HuH-7.5 (cell line): ENCODE measurements at places on chromosomes 7 and 10.

GRCh38 chr7:112759905-112760304 lies 30.3 kb downstream of the TMEM168 start:
- DNase-seq, result no peak

GRCh38 chr7:117871778-117872538 lies 1.3 kb downstream of the CTTNBP2 start:
- no peak for DNase-seq

DNA sequence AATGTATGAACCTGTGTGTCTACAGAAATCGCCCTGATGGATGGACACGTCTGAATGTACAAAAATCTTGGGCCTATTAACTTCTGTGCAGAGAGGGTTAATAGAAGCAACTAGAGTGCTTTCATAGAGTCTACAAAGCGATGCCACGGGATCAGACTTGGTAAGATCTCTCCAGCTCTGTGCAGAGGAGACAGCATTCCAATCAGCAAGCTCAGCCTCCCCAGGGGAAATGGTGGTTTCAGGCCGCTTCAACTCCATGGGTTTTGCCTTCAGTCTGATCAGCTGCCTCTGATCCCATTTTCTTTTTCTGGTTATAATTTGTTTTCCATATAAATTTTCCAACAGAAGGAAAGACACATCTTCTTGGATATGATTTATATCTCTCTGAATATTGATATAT lies 35.1 kb upstream of the COBL start:
- no peak for DNase-seq

- no peak for DNase-seq
Measured at GRCh38 chr10:16993186-16993585, 136.4 kb downstream of the CUBN start.

DNA sequence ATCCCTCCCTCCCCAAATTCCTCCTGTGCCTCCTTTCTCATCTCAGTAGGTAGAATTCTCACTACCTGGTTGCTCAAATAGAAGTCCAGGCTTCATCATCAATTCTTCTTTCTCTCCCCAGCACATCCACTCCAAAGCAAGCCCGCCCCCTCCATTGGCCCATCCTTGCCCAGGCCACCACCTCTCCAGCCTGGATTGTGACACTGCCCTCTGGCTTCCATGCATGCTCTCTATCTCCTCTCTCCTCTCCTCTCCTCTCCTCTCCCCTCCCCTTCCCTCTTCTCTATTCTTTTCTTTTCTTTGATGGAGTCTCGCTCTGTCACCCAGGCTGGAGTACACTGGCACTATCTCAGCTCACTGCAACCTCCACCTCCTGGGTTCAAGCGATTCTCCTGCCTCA lies 144.9 kb downstream of the UBE2H start:
- no peak for DNase-seq

DNA sequence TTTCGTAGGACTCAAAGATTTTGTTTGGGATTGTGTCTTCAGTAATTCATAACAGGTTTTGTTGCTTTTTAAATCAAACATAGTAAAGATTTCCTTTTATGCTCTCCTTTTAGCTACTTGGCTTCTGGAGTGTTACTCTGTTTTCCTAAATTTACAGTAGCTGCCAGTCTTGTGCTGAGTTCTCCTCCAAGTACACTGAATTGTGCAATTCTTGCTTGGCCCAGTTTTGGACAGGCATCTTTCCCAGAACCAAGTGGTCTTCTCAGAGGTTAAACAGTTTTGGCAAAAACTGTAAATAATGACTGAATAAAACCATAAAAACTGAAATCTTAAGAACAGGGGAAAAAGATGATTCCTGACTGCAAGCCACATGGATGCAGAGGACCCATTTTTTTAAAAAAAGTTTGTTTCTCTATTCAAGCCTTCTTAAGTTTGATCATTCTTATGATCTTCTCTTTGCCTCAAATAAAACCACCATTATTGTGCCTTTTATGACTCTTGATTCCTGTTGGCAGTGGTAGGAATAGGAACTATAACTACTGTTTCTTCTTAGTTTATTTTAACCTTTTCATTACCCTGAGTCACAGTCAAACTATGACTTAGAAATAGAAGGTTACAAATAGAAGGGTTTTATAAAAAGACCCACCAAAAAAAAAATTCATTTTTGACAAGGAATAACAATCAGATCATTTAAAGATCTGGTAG lies 88.0 kb downstream of the MDFIC start:
- no peak for DNase-seq

DNA sequence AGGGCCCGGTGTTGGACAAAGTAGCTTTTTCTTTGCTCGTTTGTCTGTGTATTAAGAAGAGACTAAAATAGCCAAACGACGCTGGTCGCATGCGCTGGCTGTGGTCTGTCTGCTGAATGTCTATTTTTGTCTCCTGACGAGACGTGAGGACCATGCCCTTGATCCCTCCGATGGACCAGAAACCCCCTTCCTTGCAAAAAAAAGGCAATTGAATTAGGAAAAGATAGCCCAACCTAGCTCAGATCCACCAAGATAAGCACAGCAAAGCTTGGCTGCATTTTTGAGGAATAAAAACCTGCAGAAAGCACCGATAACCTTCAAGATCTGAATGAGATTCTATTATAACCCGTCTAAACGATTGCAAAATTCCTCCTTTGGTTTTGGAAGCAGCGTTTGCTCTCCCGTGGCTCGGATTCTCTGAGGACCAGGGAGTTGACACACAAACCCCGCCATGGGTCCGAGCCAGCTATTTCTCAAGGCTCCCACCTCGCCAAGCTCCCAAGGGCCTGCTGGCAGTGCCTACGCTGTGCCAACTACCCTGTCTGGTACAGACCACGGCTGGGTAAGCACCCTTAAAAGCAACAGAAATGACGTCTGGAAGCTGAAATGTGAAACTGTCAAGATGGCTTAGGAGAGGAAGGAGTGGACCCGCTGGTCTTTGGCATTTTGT lies 17.7 kb upstream of the TTYH3 start:
- no peak for DNase-seq

GRCh38 chr10:60998932-60999331 lies 54.9 kb upstream of the RHOBTB1 start:
- DNase-seq, result no peak

DNA sequence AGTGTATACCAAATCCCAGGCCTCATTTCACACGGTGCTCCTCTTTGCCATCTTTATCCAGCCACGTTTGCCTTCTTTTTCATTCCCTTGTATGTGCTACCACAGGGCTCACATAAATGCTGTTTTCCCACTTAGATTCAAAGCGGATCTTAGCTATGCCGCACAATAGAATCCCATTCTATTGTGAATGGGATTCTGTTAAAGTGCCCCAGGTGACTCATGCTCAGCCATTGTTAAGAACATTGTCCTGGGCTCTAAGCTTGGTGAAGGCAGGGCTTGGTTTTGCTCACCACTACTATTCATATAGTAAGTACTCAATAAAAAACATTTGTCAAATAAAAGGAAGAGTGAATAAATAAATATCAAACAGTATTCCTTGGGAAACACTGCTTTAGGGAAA lies 72.3 kb upstream of the PHYHIPL start:
- DNase-seq, result no peak

GRCh38 chr10:75547391-75548298 lies 116.2 kb downstream of the LRMDA start:
- no peak for DNase-seq

DNA sequence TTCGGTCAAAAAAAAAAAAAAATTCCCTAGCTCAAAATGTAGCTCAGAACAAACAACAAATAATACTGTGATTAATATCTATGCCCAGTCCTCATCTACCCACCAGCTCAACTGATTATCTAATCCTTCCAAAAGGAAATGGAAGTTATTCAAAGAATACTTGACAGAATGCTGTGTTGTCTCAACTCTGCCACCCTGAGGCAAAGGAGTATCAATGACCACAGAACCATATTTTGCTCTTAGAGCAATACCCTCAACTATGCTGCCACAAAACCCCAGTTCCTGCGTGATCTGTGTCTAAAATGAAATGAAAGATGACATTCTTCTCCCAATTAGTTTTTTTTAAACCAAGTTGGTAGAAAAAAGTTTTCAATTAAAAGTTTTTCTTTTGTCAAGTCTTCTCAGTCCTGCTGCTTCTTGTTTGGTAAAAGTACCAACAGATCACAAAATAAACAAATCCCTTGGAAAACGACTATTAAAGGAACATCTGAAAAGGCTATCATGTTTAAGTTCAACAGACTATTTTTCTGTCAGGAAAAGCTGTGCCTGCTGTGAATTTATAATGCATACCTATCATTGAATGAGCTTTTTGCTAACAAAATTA lies 21.6 kb downstream of the RBM28 start:
- no peak for DNase-seq

GRCh38 chr7:45687721-45688120 lies 113.6 kb downstream of the ADCY1 start:
- no peak for DNase-seq

- no peak for DNase-seq
Measured at GRCh38 chr10:84076047-84076388, 63.3 kb upstream of the GHITM start.
